ENCODE measurements at places on chromosomes 5 and 9. TPM values are rescaled to one million over a fixed set of nuclear protein-coding genes. Genes with fewer than 3 reads are reported as not detected.

Gene INSL4
- total RNA-seq: not detected

Gene RASGRF2
- total RNA-seq: 3.3 TPM

Gene PCSK1
- 0.09 TPM for total RNA-seq

Gene PRUNE2
- 1.4 TPM for total RNA-seq

Gene ADAMTSL2
- total RNA-seq: 18.2 TPM

Gene ANXA1
- 15.6 TPM for total RNA-seq

Gene ARSI
- total RNA-seq: 0.33 TPM

Gene PCA3
- total RNA-seq: 0.33 TPM

Gene OR1L1
- total RNA-seq: not detected

Gene SELENOP
- total RNA-seq: 1,776 TPM

Gene C5
- 485 TPM for total RNA-seq

Gene CCL27
- not detected for total RNA-seq

Gene PHF24
- 0.05 TPM for total RNA-seq

Gene POU5F2
- total RNA-seq: 2.2 TPM

Gene OTP
- total RNA-seq: not detected

Gene SLC38A9
- total RNA-seq: 31.0 TPM

All from liver (tissue), 10 donors.